ENCODE measurements at places on chromosomes 16 and 17. TPM values are rescaled to one million over a fixed set of nuclear protein-coding genes. Genes with fewer than 3 reads are reported as not detected.

DNA sequence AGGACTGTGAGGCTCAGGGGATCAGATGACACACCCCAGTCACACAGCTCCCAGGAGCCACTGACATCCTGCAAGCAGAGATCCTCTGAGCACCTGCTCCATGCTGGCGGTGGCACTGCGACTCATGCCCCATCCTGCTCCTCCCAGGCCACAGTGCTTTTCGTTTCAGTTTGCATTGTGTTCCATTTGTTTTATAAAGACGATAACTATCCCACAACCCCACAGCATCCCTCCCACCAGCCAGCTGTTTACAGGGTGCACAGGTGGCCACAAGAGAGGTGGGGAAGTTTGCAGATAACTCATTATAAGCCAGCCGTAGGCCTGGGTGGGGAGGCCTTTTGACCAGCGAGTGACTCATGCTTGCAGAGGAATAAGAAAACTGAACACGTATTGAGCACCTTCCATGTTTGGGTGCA lies 28.2 kb downstream of the BCO1 start:
- DNase-seq, result no peak

ARL5C gene
- polyA plus RNA-seq, result not detected

DNA sequence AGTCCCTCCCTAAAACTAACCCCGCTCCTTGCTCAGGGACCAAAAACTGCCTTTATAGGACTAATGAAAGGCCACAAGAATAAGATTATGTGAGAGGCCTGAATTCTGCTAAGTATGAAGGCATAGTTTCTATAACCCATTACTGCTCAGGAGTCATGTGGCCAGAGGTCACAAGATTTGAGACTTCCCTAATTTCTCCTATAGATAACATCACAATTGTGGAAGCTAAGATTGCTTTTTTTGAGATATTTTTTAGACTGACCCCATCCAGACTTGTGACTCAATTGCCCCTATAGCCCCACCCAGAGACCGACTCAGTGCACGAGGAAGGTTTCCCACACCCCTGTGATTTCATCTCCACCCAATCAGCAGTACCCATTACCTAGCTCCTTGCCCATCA lies 504.1 kb upstream of the GOT2 start:
- DNase-seq, result no peak

DNA sequence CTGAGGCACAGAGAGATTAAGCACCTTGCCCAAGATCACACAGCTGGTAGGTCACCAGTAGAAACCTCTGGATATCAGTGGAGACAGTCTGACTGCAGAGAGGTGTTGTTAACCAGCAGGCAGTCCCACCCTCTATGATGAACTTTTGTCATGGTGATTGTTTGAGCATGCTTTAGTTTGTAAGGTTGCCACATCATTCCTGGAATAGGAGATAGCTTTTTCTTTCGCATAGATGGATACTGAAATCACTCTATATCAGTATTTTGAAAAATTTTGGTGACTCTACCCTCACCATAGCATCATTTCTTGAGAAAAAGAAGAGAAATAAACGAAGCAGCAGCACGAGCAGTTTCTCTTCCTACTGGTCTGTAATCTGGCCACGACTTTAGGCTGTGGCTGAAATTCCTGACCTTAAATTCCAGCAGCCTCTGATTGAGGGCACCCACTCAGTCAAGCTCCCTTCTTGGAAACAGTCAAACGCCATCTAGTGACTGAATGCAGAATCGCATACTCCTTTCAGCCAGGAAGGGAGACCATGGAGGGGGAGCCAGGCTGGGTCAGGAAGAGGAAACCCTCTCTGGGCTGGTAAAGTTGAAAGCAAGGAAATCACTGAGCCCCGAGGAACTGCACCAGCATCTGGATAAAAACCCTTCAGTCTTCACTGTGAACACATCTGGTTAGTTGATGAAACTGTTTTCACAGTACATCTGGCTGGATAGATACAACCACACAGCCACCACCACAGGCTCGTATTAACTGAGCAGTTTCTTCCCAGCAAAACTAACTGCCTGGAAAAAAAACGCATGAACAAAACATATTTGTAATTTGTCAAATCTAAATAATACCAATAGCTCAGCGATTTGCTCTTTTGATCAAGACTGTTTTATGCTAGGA lies 108.5 kb upstream of the XYLT1 start:
- DNase-seq, result peak; percentile 69

DNA sequence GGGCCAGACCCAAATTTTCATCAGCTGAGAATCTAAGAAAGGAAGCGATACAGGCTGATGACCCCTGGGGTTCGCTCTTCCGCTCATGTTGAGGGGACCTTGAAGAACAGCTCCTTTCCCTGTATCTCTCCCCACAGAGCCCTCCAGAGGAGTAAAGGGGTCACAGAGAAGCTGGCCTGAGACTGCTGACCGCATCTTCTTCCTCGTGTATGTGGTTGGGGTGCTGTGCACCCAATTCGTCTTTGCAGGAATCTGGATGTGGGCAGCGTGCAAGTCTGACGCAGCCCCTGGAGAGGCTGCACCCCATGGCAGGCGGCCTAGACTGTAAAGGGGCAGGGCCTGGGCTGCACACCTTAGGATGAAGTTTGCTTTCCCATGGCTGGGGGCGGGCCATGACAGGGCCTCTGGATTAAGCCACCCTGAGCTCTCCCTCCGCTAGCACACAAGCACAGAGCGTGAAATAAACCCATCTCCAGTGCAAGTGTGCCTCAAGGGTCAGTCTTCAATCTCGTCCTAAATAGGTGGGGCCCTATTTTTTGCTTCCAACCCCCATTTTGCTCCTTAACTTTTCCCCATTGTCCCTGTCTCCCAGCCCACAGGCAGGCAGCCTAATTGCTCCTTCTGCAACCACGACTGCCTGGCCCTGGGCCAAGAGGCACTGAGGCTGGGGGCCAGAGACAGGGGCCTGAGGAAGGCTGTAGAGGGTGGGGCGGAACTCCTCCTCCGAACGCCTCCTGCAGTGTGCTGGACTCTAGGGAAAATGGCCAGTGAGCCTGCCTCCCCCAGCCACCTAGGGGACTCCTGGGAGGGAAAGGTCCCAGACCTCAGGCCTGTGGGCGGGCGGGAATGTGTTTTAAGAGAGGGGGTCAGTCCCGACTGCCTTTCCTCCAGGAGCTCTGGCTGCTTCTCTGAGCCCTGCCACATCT lies 3.6 kb downstream of the ZACN start:
- DNase-seq, result no peak

DNA sequence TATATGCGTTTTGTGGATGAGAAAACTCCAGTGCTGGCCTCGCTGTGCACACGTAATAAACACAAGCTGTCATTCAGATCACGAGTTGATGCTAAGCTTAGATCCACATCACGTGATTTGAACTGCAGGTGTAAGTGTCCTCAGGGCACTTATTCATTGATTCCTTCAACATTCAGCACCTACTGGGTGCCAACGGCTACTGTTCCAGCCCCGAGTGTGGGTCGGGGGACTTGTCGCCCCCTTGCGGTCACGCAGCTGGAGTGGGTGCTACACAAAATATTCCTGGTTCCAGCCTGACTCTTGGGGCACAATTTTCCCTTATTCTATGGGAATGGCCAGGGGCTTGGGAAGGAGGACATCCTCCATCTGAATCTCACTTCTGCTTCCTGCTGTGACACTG lies 29.9 kb upstream of the GINS2 start:
- DNase-seq, result no peak

MYH1 gene
- polyA plus RNA-seq, result not detected

TNFRSF17 gene
- polyA plus RNA-seq, result 1.8 TPM

All from sigmoid colon (tissue), 7 donors.